ENCODE measurements at places on chromosomes 16 and 17.
A peak's percentile ranks its signal among the peaks of the same experiment; 100 is the strongest.

DNA sequence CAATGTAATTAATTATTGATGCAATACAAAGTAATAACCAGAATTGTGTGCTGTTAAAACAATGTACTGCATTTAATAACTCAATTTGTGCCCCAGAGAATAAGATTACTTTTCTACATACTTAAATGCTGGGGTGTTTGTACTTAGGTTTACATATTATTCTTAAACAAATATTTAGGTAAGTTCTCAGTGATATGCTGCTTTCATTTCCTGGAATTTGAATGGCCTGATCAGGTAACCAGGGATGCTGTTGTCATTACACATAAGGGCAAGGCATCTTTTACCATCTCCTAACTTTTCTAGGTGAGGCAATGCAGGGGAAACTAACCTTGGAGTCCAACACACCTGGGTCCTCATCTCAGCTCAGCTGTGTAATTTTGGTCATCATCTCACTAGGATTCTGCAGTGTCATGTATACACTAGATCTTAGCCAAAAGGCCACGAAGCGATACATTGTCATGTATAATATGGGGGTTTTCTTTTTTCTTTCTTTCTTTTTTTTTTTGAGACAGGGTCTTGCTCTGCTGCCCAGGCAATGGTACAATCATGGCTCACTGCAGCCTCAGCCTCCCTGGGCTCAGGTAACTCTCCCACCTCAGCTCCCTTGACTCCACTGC is 45.2 kb downstream of the MYO1D start:
- DNase-seq, result no peak

DNA sequence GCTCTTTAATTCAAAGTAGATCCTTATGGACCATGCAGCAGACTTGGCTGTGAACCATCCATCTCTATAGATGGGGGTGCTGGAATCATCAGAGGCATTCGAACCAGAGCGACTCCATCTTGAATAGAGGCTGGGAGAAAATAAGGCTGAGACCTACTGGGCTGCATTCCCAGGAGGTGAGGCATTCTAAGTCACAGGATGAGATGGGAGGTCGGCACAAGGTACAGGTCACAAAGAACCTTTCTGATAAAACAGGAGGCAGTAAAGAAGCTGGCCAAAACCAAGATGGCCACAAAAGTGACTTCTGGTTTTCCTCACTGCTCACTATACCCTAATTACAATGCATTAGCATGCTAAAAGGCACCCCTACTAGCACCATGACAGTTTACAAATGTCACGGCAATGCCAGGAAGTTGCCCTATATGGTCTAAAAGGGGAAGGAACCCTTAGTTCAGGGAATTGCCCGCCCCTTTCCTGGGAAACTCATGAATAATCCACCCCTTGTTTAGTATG is 89.2 kb upstream of the BRD7 start:
- DNase-seq, result no peak

DNA sequence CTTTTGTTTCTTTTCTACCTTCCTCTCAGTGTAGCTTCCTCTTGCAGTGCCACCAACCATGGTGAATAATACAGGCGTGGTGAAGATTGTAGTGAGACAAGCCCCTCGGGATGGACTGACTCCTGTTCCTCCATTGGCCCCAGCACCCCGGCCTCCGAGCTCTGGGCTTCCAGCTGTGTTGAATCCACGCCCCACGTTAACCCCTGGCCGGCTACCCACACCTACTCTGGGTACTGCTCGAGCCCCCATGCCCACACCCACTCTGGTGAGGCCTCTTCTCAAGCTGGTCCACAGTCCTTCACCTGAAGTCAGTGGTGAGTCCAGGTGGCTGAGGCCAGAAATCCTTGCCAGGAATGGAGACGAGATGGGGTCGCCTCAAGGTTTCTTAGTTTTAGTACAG is 23.9 kb downstream of the SRCAP start:
- DNase-seq, result no peak

- no peak for DNase-seq
These were observed 2.0 kb downstream of the KLHL11 start for GRCh38 chr17:41863074-41863848.

DNA sequence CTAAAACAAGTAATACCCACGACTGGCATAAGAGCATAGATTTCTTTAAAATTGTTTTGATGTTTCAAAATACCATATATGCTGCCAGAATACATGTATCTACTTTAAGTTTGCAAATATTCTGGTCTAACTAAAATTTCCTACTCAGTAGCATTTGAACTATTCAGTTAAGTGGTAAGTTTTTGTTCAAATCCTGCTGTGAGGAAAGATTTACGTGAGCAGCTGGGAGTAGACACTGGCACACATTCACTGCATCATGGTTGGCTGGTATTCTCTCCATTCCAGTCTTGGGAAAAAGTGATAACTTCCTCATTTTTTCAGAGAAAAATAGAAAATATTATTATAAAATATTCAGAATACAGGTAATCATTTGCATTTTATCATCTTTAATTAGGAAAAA is 133.6 kb downstream of the SKAP1 start:
- no peak for DNase-seq

- DNase-seq, result no peak
These were observed 153.2 kb upstream of the CHMP6 start for GRCh38 chr17:80838311-80839025.

DNA sequence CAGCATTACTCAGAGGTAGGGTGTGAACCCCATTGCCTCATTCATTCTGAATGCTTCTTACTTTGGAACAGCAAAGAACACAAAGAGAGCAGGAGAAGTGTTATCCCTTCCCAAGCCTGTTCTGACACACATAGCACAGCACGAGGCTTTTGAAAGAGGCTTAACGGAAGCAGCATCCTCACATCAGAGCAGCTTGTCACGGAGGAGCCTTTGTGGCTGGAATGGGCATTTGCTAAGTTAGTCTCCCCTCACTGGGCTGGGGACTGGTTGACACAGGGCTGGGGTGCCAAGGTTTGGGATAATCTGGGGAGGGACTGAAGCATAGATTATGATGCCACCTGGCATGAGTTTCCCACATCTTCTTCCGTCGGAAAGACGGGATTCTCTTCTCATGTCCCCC is 167.5 kb upstream of the DNAH9 start:
- DNase-seq, result no peak

GRCh38 chr16:55297062-55297909 is 26.7 kb upstream of the IRX6 start:
- DNase-seq, result no peak

DNA sequence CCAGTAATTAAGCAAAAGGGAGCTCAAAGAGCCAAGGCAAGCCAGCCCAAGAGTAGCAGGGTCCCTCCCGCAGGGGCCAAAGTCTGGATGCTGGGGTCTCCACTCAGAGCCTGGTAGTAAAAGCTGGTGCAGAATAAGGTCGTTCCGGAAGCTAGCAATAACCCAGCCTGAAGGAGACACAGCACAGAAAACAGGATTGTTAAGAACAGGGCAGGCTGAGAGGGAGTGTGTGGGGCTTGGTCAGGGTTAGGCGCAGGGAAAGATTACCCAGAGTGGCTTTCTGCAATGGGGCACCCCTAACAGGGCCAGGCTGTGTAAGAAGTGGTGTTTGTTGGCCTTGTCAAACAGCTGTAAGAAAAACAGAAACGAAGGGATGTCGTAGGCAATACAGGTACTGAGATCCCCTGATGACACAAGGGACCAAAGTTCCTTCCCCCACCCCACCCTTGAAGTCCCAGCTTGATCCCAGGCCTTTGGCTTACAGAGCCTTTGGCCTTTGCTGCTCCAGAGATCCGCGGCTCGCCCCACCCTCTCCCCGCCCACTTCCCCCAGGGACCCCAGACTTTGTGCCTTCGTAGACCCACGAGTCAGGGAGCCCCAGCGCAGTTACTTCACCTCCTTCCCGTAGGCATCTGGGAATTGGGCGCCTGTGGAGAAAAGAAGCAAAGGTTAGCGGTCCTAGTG is 712 bp downstream of the TMEM256 start:
- no peak for DNase-seq

- DNase-seq, result peak; percentile 80
These were observed 97.6 kb downstream of the MRM3 start for GRCh38 chr17:879546-880442.

DNA sequence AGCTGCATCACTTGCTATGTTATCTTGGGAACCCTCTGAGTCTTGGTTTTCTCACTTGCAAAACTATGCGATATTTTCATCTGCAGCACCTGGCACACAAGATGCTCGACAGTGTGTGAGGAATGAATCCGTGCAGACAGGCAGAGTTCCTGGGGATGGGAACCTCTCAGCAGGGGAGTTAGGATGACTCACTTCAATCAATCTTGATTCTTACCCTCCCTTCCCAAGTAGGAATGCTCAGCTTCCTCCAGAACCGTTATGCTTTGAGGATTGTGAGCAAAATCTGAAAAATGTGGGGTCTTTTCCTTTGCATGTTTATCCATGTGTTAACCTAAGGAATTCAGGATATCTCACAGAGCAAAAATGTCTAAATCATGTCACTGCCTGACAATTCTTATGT is 68.9 kb upstream of the HNF1B start:
- DNase-seq, result peak; percentile 56

- DNase-seq, result peak; percentile 93
These were observed 33.8 kb upstream of the CRISPLD2 start for GRCh38 chr16:84785843-84786581.
